ENCODE measurements at places on chromosomes 1 and 21.
A peak's percentile ranks its signal among the peaks of the same experiment; 100 is the strongest.

GRCh38 chr1:19208710-19209438, 1.2 kb downstream of the UBR4 start:
- no peak for DNase-seq

DNA sequence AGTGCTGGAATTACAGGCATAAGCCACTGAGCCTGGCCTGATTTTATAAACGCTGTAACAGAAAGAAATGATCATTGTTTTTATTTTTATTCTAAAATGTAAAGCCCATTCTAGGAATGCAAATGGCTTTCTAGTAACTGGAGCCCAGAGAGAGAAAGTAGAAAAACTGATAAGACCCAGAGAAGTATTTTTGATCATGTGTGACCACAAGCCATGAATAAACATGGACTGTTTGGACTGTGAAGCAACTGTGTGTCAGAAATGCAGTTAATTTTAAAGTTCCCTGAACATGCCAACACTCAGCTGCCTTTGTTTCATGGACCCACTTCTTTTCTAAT, 39.7 kb downstream of the EIF2B3 start:
- no peak for DNase-seq

DNA sequence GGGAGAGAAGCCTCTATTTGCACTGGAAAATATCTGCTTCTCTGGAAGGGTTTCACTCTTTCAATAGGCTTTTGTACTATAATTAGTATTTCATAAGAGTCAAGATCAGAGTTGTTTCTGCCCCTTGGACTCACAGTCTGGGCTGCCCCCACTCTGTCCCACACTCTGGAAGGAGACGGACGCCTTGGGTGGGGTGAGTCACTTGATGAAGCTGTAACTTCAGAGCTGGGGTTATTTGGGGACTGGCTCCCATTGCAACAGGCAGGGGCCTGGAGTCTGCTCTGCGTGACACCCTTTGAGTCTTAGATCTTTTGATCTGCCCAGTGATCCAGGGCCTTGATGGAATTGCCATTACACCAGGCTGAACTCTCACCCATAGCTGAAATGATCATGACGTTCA, 4.0 kb upstream of the KCNA10 start:
- DNase-seq = no peak

DNA sequence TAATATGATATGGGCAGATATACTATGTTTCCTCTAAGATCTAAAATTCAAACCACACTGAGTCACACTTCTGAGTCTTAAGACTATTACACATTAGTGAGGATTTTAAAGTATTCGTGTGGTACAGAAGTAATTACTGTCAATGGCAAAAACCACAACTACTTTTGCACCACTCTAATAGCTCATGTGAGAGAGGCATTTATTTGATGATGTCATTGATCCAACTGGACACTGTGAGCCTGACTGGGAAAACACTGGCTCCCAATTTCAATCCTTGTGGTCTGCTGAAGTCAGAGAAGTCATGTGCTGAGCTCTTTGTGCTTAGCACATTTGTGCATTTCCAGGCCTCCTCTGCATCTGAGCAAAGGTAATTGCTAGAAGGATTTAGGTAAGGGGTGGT, 377.8 kb downstream of the USH2A start:
- DNase-seq = no peak

GRCh38 chr1:172902861-172903381, 147.8 kb downstream of the TNFSF18 start:
- DNase-seq = no peak

DNA sequence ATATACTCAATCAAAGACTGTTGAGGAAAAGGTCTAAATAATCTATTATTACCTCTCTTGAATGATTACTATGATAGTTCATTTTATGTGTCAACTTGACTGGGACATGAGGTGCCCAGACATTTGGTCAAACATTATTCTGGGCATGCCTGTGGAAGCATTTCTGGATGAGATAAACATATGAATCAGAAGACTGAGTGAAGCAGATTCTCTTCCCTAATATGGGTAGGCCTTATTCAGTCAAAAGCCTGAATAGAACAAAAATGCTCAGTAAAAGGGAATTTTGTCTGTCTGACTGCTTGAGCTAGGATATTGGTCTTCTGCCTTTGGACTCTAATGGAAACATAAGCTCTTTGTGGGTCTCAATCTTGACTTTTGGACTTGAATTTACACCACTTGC, 73.3 kb upstream of the SOX13 start:
- no peak for DNase-seq

GRCh38 chr1:85569122-85569521, 11.4 kb upstream of the CCN1 start:
- no peak for DNase-seq

DNA sequence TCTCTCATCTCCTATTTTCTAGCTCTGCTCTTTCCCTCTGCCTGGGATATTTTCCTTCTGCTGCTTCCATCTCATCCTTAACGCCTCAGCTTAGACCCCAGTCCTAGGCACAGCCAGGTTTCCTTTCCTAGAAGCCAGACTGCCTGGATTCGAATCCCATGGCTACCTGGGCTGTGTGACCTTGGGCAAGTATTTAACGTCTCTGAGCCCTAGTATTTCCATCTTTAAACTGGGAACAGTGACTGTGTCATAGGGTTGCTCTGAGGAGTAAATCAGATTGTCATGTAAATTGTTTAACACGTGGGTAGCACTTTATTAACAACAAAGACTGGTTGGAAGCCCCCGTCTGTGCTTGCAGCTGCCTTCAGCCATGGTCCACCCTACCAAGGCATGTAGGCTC, 18.4 kb downstream of the DHRS3 start:
- no peak for DNase-seq

DNA sequence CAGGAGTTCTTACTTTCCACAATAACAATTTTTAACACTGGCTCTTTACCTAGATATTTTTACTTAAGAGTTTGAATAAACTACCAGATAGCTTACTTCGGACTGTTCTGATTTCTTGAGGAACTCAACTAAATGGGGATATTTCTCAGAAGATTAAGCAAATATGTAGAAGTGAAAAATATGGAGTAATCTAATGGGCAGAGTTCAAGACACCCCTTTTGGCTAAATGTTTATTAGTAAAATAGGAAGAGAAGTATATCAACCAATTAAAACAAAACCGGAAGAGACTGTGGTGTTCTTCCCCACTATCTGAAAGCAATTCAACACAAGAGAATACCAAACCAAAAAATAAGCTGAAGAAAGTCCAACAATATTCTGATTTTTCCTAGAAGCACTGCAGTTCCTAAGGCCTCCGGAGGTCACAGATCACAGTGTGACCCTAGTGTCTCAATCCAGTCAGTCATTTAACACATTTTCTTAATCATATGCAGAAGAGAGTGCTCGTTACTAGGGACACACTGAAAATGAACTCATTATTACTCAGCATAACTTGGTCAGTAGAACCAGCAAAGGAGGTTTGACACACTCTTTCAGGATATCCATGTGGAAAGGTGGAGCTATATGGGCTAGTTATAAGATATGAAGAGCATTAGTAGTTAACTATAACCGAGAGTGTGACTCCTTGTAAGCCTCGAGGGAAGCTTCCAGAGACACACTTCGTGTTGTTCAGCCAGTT, 5.2 kb downstream of the SIPA1L2 start:
- DNase-seq = no peak

GRCh38 chr1:204599596-204599995, 83.4 kb downstream of the MDM4 start:
- DNase-seq = no peak

- DNase-seq = no peak
Measured at GRCh38 chr1:41032147-41032546, 10.6 kb upstream of the SLFNL1 start.

DNA sequence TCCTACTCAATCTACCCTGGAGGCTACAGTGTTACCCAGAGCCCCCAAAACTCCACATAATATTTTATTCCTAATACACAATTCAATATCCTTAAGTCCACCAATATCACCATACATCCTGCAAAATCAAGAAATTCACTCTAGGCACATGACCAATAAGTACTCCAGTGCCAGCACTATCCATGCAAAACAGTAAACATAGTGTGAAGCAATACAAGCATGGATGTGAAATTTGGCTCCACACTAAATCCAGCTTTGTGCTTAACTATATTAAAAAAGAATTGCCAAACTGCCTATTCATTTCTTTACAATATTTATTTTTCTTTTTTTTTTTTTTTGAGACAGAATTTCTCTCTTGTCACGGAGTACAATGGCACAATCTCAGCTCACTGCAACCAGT, 3.0 kb upstream of the MEAF6 start:
- DNase-seq = no peak

- no peak for DNase-seq
Measured at GRCh38 chr1:212007886-212008285, 27.5 kb downstream of the INTS7 start.

GRCh38 chr1:51058858-51059257, 43.2 kb upstream of the C1orf185 start:
- no peak for DNase-seq

DNA sequence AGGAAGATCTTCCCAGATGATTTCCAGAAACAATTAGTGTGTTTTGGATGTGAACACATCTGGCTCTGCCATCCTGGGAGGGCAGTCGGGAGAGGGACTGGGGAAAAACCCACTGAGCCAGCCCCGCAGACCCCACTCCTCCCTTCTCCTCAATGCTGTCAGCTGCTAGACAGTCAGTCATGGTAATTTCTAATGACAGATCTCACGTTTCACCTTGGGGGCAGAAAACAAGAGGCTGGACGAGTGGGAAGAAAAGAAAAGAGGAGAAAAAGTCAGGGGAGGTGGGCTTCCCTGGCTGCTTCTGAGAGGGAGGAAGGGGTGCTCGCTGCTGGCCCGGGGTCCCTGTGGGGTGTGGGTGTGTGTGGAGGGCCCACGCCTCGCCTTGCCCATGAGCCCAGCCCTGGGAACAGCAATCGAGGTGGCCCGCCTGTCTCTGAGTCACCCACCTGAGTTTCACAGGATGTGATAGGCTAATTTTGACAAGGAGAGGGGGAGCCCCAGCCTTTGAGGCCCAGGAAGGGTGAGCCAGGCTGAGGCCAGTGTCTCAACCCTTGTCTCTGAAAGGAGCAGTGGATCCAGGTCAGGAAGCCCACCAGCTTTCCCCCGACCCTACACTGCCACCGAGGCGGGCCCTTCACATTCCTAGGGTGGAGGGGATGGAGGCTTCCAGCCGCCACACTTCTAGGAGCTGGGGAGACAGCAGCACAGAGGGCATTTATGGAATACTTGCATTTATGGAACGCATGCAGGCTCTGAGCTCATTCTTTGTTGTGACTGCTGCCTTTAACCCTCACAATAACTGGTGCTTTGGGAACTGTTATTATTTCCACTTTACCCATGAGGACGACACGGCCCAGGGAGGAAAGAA, 49.1 kb upstream of the IFNLR1 start:
- DNase-seq = no peak

- DNase-seq = no peak
Measured at GRCh38 chr1:244713332-244713731, 60.4 kb downstream of the DESI2 start.

DNA sequence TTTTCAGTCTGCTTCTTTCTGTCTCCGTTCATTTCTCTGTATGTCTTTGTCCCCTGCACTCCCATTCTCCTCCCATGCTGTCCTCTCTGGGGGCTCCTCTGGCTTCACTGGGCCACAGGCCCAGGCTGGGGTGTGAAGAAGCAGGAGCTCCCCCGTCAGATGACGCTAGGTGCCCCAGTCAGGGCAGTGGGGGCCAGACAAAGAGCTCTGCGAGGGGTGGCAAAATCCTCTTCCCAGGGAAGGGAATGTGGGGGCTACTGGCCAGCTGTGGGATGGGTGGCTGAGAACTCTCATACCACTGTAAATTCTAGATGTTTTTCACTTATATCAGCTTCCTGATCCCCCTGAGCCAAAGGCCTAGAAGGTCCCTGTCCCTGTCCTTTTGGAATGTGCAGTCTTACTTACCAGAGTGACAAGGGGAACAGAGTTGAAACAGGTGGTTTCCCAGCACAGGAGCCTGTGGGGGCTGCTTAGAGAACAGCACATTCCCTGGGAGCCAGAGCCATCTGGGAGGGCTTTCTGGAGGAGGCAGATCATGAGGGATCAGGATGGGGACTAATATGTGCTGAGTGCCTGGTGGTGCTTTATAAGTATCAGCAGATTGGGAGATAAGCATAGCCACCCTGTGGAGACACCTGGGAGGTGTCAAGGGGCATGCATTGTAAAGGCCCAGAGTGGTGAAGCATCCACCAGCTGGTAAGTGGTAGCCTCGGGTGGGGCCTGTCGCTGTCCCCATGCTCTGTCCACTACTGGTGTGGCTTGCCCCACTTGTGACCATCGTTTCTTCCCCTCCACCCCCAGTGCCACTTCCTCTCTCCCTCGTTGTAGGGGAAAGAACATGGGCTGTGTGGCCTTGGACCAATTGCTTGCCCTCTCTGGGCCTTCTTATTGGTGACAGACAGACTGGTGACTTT, 10.1 kb upstream of the PADI1 start:
- DNase-seq = no peak

DNA sequence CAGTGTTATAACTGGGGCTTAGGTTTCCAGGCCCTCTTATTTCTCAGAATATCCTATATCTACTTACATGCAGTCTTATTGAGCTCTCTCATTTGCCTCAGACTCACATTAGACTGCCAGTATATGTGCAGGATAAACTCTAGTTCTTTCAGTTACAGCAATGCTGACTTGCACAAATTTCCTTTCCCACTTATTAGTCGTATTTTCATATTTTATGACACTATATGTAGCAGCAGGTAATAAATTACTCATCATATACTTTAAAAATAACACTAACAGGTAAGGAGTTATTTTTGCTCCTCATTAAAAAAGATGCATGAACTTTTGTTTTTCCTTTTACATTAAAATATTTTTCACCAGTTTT, 65.7 kb downstream of the GADD45A start:
- DNase-seq = no peak

- DNase-seq = no peak
Measured at GRCh38 chr1:197213193-197213592, 54.9 kb upstream of the CRB1 start.

DNA sequence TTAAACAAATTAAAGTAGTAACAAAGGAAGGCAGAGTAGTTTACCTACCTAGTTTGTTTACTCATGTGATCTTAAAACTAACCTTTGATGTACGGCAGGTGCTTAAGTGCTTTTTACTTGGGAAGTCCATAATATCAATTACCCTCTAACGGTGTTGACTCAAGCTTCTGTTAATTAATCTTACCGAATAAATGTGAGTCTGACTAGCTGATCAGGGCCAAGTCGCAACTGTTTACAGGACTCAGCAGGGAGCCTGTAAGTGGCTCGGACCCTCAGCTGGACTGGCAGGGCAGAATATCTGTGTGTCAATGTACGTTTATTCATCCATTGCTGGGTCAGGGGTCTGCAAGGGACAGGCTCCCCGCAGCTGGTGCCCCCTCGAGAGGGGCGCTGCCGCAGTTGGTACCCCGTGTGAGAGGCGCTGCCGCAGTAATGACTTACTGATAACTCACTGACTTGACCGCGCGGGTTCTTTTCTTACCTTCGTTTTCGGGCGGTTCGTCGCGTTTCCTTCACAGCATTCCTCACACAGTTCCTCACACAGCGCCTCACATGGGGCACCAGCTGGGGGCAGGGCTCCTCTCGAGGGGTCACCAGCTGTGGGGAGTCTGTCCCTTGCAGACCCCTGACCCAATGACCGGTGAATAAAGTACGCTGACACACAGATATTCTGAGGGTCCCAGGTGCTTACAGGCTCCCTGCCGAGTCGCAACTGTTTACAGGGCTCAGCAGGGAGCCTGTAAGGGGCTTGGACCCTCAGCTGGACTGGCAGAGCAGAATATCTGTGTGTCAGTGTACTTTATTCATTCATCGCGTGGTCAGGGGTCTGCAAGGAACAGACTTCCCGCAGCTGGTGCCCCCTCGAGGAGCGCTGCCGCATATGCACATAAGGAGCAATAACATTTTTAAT, 3.0 kb downstream of the FMO1 start:
- DNase-seq = peak; percentile 13

GRCh38 chr1:231899713-231900435, 273.3 kb downstream of the DISC1 start:
- DNase-seq = no peak

Measured in CD4-positive, alpha-beta memory T cell (primary cell).